ENCODE measurements at places on chromosomes 5 and 9.

DNA sequence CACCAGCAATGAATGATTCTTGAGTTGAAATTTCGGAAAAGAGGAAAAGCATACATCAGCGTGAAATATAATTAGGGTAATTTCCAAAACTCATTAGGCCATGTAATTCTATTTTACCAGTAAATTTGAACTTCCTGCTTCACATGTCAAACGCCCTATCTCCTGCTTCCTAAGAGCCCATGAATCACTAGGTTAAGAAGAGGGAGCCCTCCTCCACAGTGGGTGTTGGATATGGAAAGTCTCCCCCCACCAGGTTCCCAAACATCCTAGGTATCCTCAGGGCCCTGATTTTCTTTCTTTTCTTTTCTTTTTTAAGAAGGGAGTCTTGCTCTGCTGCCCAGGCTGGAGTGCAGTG is 115.2 kb downstream of the SUSD1 start:
- DNase-seq = no peak

DNA sequence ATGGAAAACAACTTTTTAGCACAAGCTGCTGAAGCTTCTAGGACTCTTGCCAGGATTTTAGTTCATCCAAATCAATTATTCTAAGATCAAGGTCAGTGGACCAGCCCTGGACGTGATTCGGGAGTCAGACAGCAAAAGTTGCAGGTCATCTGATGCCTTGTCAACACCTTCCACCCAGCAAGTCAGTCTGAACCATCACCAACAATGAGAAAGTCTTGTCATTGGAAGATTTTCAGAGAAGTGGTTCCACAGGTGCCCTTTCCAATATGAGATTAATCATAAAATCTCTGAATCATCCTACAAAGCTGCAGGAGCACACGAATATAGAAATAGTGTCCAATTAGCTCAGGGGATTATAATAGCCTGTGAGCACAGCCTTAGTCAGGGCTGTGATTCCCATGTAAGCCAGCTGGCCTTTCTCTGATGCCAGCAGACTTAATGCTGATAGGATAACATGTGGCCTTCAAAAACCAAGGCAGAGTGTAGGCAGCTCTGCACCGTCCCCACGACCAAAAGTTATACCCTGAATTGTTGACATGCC is 445.0 kb upstream of the TRPC7 start:
- DNase-seq = no peak

DNA sequence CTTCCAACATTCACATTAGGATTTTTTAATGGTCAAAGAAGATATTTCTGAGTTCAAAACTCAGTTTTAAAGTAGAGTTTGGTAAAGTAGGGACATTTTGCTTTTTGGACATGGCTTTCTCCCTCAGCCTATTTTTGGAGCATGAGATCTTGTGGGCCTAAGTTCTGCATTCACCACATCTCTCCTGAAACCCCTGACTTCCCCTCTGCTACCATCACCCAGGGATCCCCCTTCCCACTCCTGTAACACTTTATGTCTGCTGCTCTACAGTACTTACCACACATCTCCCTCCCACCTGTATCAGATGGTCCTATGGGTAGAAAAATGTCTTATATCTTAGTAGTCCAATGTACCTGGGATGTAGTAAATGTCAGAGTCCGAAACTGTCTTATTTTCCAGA is 48.2 kb upstream of the JAK2 start:
- DNase-seq = no peak

GRCh38 chr5:107402434-107403227 is 268.1 kb downstream of the EFNA5 start:
- DNase-seq = no peak

DNA sequence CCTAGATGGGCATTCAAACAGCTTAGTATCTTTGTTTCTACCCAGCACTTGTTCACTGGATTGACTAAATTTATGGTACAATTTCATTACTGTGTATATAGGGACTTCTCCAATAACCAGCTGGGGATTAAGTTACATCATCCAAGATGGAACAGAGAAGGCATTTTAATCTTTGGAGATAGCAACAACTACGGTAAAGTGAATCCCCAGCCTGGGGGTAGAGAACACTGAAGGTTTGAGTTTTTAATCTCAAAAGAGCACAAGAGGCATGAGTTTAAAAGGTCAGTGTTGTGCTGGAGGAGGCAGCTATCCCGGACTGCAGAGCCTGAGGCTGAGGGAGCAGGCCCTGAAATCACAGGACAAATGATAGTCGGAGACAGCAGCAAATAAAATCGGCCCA is 28.6 kb downstream of the DDX31 start:
- no peak for DNase-seq

GRCh38 chr9:71816916-71817451 is 48.7 kb upstream of the CEMIP2 start:
- no peak for DNase-seq

DNA sequence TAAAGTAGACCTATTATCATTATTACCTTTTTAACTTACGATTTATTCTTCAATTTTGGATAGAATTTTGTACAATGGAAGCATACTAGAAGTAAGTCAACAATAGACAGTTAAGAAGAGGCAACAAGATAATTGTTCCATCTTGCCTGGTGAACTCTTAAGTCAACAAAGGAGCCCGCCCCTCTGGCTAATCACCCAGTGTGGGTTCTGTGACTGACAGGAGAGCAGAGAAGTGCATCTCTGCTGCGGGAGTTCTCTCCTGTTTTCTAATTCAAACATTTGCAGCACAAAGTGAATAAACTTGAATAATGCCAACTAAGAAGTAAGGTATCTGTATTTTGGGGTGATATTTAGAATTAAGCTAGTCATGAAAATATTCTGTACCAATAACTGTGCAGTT is 6.7 kb upstream of the ISL1 start:
- DNase-seq = no peak

DNA sequence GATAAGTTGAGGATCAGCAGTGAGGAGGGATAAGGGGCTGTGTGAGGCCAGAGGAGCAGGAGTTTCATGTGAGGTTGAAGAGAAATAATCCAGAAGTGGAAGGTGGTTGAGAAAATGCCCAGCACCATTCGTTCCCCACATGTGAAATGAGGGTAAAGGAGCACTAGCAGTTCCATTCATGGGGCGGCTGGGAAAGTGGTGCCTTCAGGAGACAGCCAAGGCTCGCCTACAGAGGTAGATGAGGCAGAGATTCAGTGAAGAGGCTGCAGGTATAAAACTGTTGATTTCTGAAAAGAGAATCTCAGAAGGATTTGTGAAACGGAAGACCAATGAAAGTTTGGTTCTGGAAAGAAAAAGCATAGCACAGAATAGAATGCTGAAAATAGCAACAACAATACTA is 272.6 kb downstream of the MSX2 start:
- no peak for DNase-seq
